ENCODE measurements at places on chromosomes 16 and 17.

DNA sequence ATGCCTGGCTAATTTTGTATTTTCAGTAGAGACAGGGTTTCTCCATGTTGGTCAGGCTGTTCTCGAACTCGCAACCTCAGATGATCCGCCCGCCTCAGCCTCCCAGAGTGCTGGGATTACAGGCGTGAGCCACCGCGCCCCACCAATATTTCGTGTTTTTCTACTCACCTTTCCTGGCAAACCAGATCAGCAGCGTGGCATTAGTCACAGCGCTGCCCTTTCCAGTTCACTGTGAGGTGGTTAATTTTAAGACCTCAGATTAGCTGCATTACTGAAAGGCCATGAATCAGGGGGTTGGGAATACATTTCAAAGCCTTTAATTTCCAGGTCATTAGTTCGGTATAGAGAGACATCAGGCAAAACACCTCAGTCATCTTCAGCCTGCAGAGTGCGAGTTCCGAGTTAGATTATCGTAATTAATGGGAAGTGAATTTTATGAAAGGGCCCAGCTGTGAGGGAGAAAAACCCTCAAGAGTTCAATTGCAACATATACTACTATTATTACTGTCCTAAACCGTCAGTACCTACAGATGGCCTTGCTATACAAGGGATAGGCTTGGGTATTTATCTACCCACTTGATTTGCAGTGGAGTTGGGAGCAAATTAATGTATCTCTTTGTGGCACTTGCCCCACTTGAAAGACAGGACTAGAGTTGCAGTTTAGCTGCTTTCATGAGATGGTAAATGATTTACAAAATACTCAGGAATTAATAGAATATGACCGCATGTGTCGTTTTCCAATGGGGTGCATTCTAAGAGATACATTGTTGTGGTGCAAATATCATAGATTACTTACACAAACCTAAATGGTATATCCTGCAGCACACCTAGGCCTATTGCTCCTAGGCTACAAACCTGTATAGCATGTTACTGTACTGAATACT, 2.1 kb upstream of the USP32 start:
- DNase-seq: no peak

DNA sequence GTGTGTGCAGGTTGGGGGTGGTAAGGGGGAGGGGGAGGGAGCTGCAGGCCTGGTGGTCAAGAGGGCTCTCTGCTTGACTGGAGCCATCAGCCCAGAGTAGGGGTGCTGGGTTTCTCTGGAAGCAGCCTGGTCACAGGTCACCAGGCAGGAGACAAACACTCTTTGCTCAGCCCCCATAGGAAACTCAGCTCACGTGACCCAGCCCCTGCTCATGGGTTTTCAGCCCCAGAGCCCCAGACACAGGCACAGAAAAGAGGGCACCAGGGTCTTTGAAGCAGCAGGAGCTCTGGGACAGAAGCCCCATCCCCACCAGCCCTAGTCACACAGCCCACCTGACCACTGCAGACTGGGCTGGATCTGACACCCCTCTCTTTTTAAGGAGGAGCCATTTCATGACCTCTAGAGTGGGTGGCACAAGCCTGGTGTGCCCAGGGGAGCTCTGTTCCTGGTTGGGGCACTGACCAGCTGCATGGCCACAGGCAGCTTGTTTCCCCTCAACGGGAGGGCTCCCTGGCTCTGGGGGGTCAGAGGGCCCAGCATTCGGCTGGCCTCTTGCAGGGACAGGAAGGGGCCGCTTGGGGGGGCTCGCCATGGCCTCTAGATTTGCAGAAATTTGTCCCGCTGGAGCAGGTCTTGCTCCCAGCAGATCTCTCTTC, 13.8 kb upstream of the CD79B start:
- DNase-seq: no peak

DNA sequence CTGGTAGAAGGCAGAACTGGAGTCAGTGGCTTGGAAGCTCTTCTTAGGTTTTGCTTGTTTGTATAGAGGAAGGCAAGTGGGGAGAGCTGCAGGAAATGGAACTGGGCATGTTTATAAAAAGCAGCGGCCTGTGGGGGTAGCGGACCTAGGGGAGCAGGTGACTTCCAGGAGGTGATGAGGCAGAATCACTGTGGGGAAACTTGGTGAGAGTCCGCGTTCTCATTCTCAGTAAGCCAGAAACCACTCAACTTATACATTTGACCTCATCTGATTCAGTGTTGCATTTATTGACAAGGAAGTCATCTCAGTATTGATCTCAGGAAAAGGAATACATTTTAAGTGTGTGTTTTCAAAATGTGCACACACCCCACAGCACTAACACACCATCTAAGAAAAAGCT, 299.8 kb downstream of the CNTNAP4 start:
- DNase-seq: no peak

DNA sequence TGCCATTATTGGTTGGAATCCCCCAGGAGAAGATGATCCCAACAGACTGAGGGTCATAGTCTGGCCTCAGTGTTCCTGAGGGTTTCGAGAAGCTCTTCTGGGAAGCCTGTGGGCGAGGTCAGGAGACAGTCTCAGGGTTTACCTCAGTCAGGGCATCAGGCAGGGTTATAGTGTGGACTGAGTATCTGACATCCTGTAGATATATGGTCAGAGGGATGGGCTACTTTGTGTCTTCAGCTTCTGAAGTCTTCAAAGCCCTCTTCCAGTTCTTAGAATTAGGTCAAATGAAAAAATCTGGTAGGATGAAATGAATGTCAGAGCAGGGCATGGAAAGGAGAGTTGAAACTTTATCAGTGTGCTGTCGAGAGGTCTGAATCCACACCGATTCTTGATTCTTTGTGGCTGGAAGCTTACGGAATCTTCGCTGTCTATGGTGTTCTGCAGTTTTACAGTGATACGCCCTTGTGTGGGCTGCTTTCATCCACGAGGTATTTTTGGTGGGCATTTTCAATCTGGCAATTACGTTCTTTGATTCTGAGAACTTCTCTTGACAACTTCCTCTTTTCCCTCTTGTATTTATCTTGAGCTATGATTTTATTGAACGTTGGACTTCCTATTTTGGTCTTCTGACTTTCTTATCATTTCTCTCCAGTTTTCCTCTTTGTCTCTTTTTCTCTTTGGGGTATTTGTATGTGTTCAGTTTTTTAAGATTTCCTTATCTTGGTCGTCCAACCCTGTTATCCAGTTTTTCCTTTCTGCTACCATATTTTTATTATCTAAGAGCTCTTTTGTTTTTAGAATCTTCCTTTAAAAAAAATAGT, 30.4 kb downstream of the BPTF start:
- no peak for DNase-seq

- DNase-seq: no peak
Observed at GRCh38 chr16:17852977-17853702, 382.4 kb upstream of the XYLT1 start.

DNA sequence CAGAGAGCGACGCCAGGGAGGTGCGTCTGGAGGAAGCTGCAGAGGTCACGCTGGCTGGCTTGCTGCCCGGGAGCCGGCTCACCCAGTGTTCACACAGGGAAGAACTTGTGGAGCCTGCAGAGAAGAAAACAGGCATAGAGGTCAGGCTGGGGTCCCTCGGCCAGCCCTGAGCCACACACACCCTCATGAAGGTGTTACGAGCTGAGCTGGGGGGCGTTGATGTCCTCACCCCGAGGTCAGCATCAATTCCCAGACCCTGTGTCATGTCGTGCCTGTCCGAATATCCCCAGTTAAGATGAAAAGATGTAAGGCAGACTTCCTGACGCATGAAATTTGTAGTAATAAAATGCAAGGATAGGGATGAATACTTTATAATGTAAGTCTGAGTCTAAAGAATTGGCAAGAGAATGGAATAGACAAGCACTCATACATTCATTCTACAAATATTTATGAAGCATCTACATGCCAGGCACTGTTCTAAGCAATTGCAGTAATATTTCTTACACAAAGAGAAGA, 77.1 kb downstream of the USP31 start:
- no peak for DNase-seq

DNA sequence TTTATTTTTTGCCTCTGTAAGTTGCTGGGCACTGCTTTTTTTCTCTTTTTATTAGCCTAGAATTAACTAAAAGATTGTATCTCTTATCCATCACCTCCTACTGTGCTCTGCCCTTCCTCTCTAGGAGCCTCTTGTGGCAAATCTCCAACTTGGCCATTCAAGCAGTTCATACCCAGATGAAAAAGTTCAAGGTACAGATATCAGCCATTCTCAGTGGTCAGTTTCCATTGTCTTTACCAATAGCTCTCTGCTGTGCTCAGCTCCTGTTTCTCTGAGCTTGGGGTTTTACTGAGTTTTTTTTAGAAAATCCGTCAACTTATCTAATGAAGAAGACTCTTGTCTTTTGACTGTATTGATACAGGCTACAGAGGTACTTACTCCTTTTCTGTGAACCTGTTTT, 15.6 kb downstream of the MOSMO start:
- DNase-seq: no peak

- DNase-seq: no peak
Observed at GRCh38 chr17:43599835-43600234, 53.7 kb upstream of the ETV4 start.

GRCh38 chr16:9054460-9054859, 37.0 kb upstream of the HAPSTR1 start:
- no peak for DNase-seq

DNA sequence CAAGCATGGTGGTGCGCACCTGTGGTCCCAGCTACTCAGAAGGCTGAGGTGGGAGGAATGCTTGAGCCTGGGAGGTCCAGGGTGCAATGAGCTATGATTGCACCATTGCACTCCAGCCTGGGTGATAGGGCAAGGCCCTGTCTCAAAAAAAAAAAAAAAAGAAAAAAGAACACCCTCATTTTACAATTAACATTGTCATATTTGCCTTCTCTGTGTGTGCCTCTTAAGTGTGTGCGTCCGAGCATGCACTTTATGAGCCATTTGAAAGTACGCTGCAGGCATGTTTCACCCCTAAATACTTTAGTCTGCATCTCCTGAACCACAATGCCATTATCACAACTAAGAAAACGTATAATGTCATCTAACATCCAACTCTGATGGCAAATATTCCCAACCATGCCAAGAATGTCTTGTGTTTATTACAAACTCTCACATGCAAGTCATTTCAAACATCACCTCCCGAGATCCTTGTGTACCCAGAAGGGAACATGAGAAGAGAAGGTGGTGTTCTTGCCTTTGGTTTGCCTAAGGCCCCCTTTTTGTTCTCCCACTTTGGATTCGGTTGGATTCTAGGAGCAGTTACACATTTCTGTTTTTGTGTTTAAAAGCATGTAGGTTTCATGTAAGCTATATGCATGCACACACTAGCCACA, 38.0 kb downstream of the CDH1 start:
- no peak for DNase-seq
